ENCODE measurements at places on chromosomes 5 and 9.
A peak's percentile ranks its signal among the peaks of the same experiment; 100 is the strongest.

DNA sequence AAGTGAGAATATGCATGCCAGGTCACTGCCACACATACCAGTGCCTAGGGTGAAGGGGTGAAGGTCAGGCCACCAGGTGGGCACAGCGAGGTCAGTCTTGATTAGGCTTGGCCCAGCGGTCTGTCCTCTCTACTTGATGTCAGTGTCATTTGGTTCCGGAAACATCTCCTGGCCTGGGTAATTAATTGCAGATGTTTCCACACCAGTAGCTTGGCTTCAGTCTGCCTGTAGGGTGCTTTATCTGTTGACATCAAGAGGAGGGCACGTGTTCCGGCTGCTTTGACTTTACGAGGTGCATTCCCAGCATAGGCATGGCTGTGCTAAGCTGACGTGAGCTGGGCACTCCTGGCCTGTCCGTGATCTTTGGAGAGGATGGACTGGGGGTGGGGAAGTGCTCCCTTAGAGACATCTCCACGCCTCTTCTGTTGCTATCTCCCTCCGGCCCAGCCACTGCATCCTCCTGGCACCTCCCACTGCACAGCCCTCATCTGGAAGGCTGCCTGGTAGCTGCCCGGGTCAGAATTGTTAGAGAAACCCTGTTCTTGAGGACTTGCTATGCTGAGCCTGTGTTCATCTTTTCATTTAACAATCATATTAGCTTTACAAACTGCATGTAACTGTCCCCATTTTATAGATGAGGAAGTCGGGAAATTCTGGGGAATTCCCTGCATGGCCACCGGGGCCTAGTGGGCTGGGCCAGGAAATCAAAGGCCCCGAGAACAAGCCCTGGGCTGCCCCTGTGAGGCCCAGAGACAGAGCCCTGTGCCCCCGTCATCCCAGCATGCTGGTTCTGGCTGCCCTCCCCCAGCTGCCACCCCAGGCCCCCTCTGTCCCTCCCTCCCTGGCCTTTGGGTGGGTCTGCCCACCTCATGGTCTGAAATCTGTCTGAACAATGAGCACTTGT, 29.1 kb downstream of the JADE2 start:
- H3K4me1 ChIP-seq = peaks cover 40% of the 10 kb centered on the region
- peak overlapping the region; percentile 76 for H3K4me3 ChIP-seq
- no peaks in the 10 kb centered on the region for H3K27me3 ChIP-seq
- H3K27ac ChIP-seq = peak overlapping the region; percentile 97
- H3K36me3 ChIP-seq = peaks cover 45% of the 10 kb centered on the region

DNA sequence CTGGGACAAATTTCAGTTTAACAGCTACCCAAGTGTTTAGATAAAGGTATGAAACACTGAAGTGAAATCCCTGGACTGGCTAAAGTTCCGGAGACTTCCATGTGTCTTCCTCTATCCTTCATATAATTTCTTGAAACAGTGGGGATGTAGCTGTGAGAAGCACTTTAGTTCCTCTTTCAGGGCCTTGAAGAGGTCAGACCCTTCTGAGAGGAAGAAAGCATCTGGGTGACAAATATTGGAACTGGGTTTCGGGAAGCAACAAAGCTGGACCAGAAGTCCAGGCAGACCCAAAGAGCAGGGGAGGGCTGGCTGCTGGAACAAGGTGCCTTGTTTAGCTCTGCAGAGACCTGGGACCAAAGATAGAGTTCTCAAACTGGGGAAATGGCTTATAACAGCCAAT, 75.4 kb upstream of the ZFAND5 start:
- H3K27me3 ChIP-seq = no peaks in the 10 kb centered on the region
- no peaks in the 10 kb centered on the region for H3K36me3 ChIP-seq
- no peak for DNase-seq
- H3K27ac ChIP-seq = no peak overlapping the region

- H3K36me3 ChIP-seq = no peaks in the 10 kb centered on the region
- no peaks in the 10 kb centered on the region for H3K27me3 ChIP-seq
- H3K4me1 ChIP-seq = no peaks in the 10 kb centered on the region
Observed at GRCh38 chr9:37974506-37975173, 70.7 kb upstream of the SLC25A51 start.

DNA sequence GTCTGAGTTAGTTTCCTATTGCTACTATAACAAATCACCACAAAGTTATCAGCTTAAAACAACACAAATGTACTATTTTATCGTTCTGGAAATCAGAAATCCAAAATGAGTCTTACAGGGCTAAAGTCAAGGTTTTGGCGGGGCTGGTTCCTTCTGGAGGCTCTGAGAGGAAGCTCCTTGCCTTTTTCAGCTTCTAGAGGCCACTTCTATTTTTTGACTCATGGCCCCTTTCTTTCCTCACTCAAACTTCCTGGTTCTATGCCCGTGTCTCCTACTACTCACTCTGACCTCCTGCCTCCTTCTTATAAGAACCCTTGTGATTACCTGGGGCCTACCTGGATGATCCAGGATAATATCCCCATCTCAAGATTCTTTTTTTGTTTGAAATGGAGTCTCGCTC, 48.2 kb downstream of the GABBR2 start:
- no peak overlapping the region for H3K27ac ChIP-seq
- no peaks in the 10 kb centered on the region for H3K36me3 ChIP-seq
- no peak overlapping the region for H3K4me3 ChIP-seq
- peaks cover 5% of the 10 kb centered on the region for H3K27me3 ChIP-seq
- DNase-seq = no peak

DNA sequence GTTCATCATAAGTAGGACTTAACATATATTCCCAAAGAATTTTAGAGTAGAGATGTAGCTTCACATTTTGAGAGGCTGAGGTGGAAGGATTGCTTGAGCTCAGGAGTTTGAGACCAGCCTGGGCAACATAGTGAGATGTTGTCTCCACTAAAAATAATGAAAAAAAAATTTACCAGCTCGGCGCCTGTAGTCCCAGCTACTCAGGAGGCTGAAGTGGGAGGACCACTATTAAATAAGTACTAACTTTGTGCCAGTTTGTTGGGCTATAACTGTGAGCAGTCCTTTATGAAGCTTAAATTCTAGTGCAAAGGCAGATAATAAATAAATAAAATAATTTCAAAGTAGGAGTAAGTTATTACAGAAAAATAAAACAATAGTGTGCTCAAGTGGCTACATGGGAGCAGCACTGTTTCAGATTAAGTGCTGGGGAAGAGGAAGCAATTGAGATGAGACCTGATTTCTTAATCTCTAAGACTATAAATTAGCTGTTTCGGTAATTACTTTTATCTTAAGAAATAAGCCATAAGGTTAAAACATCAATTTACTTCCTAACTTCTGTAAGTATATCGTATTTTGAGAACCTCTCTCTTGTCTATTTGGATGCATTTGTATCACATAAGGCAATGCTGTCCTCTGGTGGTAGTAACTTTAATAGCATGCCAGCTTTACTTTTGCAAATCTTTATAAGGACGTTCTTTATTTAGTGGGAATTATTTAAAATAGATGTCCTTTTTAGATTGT, 98.9 kb downstream of the CSNK1G3 start:
- peak; percentile 11 for DNase-seq
- no peaks in the 10 kb centered on the region for H3K27me3 ChIP-seq
- H3K27ac ChIP-seq = no peak overlapping the region
- H3K4me1 ChIP-seq = peaks cover 12% of the 10 kb centered on the region

GRCh38 chr5:174735498-174736330, 11.3 kb downstream of the MSX2 start:
- H3K4me3 ChIP-seq = no peak overlapping the region
- no peak overlapping the region for H3K27ac ChIP-seq
- peaks cover 3% of the 10 kb centered on the region for H3K36me3 ChIP-seq
- H3K4me1 ChIP-seq = no peaks in the 10 kb centered on the region
- peaks cover 59% of the 10 kb centered on the region for H3K27me3 ChIP-seq

DNA sequence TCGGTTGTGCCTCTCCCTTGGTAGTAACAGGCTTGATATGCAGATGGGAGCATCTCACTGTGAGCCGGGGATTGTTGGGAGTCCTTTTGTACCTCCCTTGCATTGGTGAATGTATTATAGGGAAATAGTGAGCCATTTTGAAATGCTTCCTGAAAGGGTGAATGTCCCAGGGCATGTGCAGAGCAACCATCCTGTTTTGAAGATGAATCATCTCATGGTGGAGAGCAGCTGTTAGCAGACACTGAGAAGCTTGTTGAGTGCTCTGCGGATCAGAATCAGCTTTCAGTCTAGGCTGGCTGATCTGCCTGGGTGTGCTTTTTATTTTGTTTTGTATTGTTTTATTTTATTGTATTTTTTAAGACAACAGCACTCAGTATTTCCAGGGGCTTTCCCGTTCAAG, 29.7 kb downstream of the SLC36A1 start:
- no peak overlapping the region for H3K27ac ChIP-seq
- DNase-seq = no peak
- H3K36me3 ChIP-seq = peaks cover 12% of the 10 kb centered on the region
- H3K4me1 ChIP-seq = no peaks in the 10 kb centered on the region

GRCh38 chr9:4155221-4156026, 144.4 kb downstream of the GLIS3 start:
- H3K27ac ChIP-seq = no peak overlapping the region
- DNase-seq = no peak
- peaks cover 2% of the 10 kb centered on the region for H3K27me3 ChIP-seq
- no peaks in the 10 kb centered on the region for H3K4me1 ChIP-seq

DNA sequence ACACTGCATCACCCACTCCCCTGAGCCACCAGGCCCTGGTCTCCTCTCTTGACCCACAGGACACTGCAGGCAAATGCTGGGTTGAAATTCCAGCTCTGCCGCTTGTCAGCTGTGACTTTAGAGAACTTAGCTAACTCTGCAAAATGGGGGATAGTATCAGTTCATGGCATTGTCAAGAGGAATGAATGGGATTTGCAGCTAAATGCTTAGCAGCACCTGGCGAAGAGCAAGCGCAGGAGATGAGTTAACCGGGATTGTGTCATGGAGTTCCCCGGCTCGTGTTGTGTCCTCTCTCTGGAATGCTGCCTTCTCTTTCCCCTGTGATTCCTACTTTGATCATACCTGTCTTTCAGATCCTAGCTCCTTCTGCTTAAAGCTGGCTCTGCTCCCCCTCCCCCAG, 67.1 kb downstream of the DAB2IP start:
- no peaks in the 10 kb centered on the region for H3K27me3 ChIP-seq
- H3K36me3 ChIP-seq = no peaks in the 10 kb centered on the region
- no peak overlapping the region for H3K27ac ChIP-seq
- no peaks in the 10 kb centered on the region for H3K4me1 ChIP-seq
- H3K4me3 ChIP-seq = no peak overlapping the region

DNA sequence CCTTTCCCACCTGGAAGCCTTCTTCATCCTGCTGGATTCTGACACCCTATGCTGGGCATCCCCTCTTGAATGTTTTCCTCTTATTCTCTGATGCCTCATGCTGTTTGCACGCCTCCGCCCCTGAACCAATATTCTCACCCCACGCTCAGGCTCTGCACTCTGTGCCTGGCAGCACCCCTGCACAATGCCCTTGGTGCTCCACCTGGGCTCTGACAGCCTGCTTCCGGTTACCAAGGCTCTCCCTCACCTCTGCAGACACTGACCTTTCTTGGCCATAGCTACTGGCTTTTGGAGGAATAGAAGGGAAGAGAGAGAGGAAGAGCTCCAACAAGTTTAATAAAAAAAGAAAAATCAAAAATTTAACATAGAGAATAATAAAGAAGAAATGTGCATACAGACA, 108.7 kb upstream of the SHB start:
- H3K4me1 ChIP-seq = no peaks in the 10 kb centered on the region
- H3K4me3 ChIP-seq = no peak overlapping the region
- H3K27ac ChIP-seq = no peak overlapping the region
- DNase-seq = no peak
- H3K36me3 ChIP-seq = no peaks in the 10 kb centered on the region

DNA sequence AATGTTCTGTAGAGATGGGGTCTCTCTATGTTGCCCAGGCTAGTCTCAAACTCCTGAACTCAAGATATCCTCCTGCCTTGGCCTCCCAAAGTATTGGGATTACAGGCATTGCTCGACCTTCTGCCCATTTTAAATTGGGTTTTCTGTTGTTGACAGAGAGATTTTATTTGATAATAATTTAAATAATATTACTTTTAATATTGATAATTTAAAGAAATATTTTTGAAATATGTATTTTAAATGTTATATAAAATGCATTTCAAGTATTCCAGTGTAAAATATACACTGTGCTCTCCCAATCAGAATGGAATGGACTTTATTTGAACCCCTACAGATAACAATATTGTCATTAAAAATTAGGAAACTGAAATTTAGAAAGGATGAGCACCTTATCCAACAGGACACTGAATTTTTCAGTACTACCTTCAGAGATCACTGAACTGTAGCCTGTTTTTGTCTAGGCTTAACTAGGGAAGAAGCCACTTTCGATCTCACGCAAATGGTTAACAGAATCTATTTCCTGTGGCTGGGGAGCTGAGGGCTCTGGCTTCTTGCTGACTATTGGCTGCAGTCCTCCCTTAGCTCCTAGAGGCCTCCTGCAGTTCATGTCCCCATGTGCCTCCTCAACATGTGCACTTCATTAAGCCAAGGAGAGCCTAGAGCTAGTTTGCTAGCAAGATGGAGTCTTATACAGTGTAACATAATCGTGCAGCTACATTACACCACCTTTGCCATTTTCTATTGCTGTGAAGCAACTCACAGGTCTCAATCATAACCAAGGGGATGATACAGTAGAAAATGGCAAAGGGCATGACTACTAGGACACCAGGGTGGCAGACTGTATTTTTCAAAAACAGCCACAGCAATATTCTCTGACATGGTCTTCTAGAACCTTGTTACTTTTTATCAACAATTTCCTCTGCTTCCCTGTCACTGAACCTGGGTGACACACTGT, 150.0 kb downstream of the CDC42SE2 start:
- H3K27ac ChIP-seq = peak overlapping the region; percentile 91
- peak overlapping the region; percentile 51 for H3K4me3 ChIP-seq
- peaks cover 37% of the 10 kb centered on the region for H3K4me1 ChIP-seq
- H3K36me3 ChIP-seq = peaks cover 33% of the 10 kb centered on the region
- peak; percentile 37 for DNase-seq

DNA sequence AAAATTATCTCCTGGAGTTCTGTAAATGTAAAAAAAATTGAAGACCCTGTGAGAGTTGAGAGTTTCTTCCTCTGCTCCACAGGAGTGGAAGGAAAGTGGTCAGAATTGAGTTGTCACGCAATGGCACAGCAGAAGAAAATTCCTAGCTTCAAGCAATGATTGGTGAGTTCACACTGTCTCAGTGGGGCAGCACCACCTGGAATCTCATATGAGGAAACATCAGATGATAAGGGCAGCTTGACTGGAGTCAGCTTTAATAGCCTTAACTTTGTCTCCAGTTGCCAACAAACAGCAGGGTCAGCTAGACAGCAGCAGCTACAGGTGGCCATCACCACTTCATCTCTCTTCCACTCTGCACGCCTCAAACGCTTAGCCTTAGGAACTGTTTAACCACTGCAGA, 211.1 kb downstream of the EFNA5 start:
- DNase-seq = no peak
- no peaks in the 10 kb centered on the region for H3K36me3 ChIP-seq
- peaks cover 3% of the 10 kb centered on the region for H3K4me1 ChIP-seq
- no peak overlapping the region for H3K27ac ChIP-seq
- no peak overlapping the region for H3K4me3 ChIP-seq

Measured in activated T-helper 1 cell treated with anti-CD3 and anti-CD28 coated beads, Interleukin-12 subunit alpha, Interleukin-12 subunit beta, Interleukin-2, Interleukin-4 antibody, amounts not matched to agents 30 ng/mL and 10 ng/mL and 1 ng/mL, durations not matched to agents 14 hours and 24 hours and 36 hours (primary cell).